HL-60 (cell line): ENCODE measurements at places on chromosomes 2 and 18.

DNA sequence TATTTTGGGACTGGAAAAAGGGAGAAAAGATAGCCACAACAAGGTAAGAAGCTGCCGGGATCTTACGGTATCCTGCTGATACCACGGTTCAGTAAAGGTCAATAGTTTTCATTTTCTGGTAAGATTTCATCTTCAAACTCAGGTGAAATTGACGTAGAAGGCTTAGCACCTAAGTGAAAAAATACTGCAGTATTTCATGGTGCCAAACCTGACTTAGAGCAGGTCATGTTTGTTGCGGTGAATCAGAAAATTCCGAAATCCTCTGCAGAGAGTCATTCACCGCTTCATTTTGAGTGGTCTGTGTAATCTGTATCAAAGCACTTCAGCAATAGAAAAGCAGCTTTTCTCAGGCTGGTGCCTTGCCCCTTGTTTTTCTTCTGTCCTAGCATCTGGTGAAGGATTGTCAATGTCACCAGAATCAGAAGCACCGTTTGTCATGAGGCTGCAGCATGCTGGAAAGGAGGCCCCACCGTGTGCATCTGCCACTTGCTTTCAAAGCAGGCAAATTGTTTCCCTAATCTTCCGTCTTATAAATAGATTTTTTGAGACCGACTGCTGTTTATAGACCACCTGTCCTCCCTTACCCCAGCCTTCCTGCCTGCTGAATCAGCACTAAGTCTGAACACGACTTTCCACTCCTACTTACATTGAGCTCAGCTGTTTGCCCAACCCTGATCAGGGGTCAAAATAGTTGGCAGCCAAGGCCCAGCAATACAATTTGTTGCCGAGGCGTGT lies 156.3 kb downstream of the EML6 start:
- DNase-seq = no peak

DNA sequence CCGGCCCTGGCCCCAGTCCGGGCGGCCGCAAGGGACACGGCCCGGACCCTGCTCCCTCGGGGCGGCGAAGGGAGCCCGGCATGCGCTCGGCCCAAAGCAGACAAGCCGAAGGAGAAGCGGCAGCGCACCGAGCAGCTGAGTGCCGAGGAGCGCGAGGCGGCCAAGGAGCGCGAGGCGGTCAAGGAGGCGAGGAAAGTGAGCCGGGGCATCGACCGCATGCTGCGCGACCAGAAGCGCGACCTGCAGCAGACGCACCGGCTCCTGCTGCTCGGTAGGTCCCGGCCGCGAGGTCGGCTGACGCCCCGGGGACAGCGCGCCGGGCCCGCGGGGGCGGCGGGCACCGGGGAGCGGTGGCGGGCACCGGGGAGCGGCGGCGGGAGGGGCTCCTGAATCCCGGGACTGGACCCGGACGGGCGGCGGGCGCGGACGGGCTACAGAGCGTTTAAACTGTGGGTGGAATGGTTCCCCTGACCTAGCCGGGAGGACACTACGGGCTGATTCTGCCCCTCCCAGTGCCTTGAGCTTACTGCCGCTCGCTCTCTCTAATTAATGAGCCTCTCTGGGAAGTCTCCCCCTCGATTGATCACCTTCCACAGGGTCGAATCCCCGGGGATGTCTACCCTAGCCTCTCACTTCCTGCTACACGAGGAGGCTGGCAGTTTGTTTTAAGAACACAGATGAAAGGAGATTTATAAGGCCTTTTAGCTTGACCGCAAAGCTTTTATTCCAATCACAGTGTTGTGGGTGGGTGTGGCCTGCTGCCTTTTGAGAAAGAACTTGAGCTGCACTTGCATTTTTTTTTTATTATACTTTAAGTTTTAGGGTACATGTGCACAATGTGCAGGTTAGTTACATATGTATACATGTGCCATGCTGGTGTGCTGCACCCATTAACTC lies 853 bp downstream of the GNAL start:
- DNase-seq = no peak

DNA sequence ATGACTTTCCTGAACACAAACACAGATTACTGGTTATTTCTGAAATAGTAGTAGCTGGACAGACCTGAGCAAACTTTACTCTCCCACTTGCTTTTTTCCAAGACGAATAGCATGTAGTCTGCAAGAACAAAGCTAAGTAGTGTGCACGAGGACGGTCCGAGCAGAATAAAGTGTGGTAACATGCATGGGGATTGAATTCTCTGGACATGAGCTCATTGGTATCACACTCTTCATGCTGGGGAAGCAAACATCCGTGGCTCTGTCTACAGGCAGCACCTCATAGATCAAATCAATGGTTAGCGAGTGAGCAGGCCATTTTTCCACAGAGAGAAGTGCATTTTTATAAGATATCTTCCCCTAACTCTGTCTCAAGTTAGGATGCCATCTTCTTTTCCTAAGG lies 164.8 kb upstream of the STK17B start:
- no peak for DNase-seq

- no peak for DNase-seq
Measured at GRCh38 chr2:10161206-10161931, 38.8 kb downstream of the RRM2 start.

DNA sequence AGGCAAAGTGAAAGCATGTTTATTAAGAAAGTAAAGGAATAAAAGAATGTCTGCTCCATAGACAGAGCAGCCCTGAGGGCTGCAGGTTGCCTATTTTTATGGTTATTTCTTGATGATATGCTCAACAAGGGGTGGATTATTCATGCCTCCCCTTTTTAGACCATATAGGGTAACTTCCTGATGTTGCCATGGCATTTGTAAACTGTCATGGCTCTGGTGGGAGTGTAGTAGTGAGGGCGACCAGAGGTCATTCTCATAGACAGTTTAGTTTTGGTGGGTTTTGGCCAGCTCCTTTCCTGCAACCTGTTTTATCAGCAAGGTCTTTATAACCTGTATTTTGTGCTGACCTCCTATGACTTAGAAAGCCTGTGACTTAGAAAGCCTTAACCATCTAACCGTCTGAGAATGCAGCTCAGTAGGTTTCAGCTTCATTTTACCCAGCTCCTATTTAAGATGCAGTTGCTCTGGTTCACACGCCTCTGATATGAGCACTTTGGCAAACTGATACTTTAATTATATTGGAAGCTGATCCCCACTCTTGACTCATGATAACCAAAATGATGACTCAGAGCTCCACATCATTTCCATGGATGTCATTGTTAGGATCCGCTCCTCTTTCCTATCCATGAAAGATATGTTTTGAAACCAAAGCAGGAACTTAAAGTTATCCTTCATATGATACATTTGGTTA lies 14.5 kb upstream of the ERMN start:
- no peak for DNase-seq

GRCh38 chr2:121099329-121100290 lies 185.4 kb downstream of the TFCP2L1 start:
- DNase-seq = no peak

DNA sequence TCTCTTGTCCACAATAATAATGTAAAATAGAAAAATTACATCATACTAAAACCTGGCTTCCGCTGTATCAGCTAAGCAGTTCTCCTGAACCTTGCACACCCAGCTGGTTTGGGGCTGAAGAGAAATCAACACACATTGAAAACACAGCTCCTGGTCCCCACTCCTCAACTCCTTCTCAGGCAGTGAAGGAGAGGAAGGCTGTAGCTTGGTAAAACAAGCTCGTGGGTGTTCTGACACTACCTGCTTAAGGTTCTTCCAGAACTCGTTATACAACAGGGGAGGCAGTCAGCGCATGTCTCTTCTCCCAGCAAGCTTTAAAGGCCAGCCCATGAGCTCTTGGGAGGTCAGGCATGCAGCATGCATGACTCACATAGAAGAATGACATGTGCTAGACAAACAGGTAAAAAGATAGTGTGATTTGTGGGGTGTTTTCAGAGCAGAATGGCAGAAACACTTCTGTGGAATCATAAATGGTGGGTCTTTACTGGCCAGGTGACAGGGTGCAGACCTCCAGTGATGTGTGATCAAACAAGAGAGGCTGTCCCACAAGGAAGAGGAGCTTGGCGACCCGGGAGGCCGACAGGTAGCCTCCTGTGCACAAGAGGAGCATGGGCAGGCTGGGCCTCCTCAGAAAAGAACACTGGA lies 69.1 kb downstream of the UXS1 start:
- no peak for DNase-seq

GRCh38 chr2:98561018-98561417 lies 47.3 kb downstream of the COA5 start:
- no peak for DNase-seq

DNA sequence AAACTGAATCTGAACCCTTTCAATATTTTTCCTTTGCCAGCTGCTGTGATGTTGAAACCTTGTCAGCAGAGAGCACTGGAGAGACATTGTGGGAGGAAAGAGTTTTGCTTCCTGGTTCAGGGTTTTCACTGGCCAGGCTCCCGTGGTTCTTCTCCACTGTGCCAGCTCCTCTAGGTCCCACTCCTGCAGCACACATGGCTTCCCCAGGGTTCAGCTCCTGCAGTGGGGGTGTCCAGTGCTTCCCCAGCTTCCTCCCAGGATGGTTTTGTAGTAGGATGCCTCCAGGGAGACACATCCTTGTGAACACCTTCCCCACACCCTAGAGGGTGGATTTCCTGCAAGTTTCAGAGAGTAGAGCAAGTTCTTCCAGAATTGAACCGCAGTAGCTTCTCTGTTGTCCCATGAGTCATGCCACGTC lies 24.0 kb upstream of the SULT1C3 start:
- peak; percentile 35 for DNase-seq

GRCh38 chr2:167986223-167986622 lies 261.2 kb downstream of the STK39 start:
- no peak for DNase-seq

- peak; percentile 25 for DNase-seq
Measured at GRCh38 chr2:100592226-100592625, 29.4 kb downstream of the PDCL3 start.

DNA sequence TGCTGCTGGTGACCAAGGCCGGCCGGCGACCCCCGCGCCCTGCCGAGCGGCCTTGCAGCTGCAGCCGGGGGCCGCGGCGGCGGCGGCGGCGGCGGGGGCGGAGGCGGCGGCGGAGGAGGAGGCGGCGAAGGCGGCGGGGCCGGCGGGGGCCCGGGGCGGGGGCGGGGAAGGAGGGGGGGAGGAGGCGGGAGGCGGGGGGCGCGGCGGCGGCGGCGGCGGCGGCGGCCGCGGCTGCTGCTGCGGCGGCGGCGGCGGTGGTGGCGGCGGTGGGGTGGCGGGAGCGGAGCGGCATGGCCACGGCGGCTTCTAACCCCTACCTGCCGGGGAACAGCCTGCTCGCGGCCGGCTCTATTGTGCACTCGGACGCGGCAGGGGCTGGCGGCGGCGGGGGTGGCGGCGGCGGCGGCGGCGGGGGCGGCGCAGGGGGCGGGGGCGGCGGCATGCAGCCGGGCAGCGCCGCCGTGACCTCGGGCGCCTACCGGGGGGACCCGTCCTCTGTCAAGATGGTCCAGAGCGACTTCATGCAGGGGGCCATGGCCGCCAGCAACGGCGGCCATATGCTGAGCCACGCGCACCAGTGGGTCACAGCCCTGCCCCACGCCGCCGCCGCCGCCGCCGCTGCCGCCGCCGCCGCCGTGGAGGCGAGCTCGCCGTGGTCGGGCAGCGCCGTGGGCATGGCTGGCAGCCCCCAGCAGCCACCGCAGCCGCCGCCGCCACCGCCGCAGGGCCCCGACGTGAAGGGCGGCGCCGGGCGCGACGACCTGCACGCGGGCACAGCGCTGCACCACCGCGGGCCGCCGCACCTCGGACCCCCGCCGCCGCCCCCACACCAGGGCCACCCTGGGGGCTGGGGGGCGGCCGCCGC lies 1.5 kb downstream of the POU3F3 start:
- no peak for DNase-seq

DNA sequence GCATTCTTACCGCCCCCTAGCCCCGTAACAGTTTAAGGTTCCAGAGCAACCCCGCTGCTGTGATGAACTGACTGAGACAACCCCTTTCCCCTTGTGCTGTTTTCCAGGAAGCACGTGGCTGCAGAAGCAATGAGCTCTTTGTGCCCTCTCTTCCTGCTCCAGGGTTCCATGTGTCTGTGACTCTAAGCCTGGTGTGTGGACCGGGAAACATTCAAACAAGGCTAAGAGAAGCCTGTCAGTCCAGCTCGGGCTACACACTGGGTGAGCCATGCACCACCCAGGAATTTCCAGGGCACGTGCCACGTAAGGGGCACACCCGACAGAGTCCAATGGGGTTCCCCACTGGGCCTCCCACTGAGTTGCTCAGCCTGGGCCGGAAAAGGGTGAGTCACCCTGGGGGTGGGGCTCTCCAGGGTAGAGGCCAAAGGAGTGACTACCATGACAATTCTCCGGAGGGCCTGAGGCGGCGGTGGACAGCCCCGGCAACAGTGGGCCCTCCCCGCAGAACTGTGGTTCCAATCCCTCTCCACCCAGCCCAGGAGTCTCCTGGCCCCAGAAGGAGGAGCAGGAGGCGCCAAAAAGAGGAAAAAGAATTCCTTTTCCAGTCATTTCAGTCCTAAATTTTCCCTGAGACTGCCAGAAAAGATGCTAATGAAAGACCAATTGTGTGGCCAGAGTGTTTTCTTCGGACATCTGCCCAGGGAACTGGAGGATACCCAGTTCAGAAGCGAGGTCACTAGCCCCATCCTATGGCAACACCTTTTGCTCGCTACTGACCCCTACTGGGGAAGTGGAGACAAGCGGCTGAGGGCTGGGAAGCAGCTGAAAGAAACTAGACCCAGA lies 157.8 kb upstream of the SLC1A4 start:
- DNase-seq = peak; percentile 68

GRCh38 chr2:226211439-226211838 lies 588.2 kb downstream of the IRS1 start:
- DNase-seq = no peak

DNA sequence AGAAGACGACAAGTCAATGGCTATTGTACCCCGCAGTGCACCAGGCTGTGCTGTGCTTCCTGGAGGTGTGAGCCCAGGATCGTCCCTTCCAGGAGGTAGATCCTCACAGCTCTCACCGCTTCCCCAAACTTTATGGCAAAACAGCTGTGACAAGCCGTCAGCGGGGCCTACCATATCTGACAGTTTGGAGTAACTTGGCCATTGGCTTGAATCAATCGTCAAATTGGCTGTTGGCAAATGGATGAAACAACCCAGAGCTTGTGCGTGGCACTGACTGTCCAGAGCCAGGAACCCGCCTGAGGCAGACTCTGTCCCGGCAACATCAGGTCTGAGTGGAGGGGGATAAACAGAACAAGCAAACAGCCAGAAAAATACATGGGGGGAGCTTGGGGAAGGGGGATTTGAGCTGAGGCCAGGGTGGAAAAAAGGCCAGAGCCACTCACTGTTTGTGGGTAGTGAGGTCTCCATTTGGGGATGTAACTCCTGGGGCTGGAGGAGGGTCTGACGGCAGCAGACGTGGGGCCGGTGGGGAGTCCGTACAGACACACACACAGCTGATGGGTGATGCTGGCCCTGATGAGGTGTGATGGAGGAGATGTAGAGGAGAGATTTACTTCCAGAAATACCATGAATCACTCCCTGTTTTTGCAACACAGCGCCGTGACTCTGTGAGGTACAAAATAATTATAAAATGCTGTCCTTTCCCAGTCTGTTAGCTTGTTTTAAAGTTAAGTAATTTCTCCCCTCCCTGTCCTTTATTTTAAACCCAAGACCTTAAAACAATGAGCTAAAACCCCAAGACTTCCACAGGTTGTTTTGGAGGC lies 174.8 kb downstream of the TWIST2 start:
- DNase-seq = no peak

GRCh38 chr2:238220892-238221521 lies 17.5 kb upstream of the ILKAP start:
- DNase-seq = no peak
